ENCODE measurements at places on chromosomes 1 and 21.

- no peak for DNase-seq
Observed at GRCh38 chr1:75792091-75792490, 4.6 kb upstream of the MSH4 start.

DNA sequence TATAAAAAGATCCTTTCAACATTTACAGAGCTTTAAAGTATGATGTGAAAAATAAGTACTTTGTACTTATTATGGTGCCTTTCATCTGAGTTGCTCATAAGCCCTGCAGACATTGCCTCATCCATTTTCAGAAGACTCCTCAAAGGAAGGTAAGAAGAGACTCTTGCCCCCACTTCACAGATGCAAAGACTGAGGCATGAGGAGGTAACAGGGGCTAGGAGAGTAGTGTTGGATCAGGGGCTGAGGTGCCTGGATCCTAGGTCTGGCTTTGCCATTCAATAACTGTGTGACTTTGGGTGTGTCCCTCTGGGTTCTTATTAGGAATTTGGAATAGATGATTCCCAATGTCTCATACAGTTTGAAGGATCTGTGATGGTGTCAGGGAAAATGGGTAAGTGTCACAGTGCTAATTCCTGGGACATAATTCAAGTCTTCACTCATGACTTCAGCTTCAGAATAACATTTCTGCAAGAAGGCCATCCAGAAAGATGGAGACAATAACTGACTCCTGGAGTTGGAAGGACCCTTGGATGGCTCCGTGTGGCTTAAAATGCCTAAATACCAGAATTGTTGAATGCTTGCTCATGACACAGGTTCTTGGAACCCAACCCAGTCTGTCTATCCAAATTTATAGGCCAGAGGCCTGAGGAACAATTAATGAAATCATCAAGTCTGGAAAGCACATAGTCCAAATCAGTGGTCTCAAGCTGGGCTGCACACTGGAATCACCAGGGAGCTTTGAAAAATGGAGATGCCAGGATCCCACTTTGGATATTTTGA, 93.1 kb upstream of the RUNX1 start:
- no peak for DNase-seq

- no peak for DNase-seq
Observed at GRCh38 chr1:207001492-207002245, 30.9 kb downstream of the C1orf116 start.

- DNase-seq, result no peak
Observed at GRCh38 chr1:49297783-49298182, 521.1 kb upstream of the BEND5 start.

DNA sequence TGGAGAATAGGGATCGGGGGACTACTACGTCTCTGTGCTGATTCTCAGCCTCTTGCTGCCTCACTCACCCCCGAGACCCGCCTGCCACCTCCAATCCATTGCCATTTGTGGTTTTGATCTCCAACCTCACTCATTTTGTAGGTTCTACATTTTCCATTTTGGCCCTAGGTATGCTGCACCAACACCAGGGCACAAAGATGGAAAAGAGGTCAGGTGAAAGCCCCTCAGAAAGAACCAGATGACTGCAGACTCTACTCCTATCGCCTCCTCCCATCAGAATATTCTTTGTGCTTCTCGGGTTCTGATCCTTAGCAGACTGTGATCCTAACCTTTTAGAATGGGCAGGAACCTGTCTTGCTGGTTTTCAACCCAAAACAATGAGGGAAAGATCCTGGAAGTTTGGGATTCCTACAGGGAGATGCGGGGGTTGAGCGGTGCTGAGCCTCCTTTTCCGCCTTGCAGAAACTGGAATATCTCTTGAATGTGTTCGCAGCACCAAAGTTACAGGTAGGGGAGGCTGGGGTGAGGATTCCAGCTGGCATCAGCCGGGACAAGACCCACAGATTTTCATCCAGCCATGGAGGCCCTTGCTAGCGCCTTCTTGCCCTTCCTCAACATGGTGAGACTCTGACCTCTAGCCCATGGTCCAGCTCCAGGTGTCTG, 53.1 kb downstream of the RHBG start:
- no peak for DNase-seq

GRCh38 chr1:240399381-240399780, 212.6 kb downstream of the GREM2 start:
- no peak for DNase-seq

DNA sequence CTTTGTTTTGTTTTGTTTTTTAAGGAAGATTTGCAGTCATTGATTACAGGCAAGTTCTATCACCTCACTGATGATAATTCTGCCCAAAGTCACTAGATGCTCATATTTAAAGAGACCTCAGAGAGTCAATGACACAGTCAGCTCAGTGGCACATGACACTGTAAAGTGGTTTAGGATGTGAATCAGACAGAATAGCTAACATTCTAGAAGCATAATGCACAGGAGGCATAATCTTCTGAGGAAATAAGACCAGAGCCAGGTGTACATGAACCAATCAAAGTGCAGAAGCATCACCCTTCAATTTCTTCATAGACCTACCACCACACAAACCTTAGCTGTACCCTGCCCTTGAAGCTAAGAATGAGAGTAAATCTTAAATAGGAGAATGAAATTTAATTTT, 268.5 kb downstream of the BRINP2 start:
- DNase-seq, result no peak

GRCh38 chr1:172993640-172994039, 57.1 kb downstream of the TNFSF18 start:
- no peak for DNase-seq

DNA sequence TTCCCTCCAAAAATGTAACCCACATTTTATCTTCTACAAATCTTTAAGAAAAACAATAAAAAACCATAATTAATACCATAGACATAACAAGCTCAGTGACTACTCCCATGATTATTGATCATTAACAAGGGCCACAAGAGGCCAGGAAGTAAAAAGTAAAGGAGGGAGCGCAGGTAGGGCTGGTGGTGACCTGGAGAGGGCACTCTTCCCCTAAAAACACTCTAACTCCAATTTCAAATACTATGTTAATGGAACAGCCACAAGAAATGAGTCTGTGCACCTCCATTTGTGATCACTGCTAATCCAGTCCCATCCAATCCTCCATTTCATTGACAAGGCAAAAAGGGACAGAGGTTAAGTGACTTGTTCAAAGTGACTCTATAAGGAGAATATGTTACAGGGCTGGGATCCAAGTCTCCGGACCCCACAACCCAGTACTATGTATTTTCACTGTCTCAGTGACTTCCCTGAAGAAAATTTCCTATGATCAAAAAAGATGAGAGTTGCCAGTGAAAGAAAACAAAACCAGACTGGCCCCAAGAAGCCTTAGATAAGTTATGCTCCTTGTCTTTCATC, 41.2 kb upstream of the CFAP298 start:
- DNase-seq, result no peak

DNA sequence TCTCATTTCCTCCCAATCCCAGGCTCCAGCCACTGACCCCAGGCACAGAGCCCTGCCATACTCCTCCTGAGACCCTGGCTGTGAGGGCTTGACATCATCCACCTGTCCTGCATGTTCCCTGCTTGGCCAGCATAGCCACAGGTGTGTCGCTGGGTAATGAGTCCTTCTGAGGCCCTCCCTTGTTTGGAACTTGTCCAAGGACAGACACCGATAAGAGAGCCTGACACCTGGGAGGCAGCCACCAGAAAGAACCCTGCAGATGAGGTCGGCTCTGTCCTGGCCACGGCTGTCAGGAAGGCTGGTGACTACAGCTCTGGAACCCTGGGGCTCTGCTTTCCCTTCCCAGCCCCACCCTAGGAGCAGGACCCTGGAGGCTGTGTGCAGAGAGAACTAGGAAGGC, 34.6 kb downstream of the TMEM63A start:
- no peak for DNase-seq

DNA sequence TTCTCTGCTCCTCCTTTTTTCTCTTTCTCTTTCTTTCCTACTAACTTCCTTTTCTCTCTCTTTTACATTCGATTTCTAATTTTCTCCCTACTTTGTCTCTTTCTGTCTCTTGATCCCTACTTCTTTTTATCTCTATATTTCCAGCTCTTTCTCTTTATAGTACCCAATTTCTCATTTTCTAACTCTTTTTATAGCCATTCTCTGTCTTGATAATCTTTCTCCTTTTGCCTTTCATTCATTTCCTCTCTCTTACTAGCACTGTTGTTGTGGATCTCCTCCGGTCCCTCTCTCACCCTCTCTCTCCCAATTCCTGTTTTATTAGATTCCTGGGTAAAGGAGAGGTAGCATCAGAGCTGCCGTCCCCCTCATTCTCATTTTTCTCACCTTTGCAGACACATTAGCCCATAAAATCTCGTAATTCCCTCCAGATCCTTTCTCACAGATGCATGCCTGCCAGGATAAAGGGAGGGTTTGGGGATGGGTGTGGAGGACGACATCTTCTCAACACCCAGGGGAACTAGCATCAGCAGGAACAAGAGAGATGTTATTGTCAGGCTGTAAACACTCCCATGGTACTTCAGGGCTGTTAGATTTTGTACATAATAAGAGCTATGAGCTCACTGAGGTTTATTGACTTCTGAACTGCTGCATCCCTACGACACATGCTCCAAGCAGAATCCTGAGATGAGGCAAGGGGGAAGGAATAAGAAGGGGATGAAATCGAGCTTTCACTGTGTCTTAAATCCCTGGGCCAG, 159.0 kb upstream of the GALNT2 start:
- DNase-seq, result no peak

GRCh38 chr1:10620776-10621175, 146.0 kb downstream of the PEX14 start:
- DNase-seq, result no peak

- no peak for DNase-seq
Observed at GRCh38 chr1:42740851-42741580, 980 bp upstream of the CLDN19 start.

DNA sequence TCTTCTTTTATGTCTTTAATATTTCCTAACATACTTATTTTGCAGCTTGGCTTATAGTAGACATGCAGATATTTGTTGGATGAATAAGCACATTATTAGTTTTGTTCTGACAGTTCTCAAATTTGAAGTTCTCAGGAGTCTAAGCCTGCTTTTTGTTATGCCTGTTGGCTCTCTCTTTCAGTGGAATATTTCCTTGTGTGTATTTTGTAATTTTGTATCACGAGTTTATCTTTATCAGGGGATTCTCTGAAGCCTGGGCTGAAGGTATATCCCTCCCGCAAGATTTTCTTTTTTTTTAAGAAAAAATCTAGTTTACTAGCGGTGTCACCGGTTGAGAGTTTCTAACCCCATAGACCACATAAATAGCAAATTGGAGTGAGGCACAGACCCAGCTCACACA, 105.9 kb downstream of the RGL1 start:
- no peak for DNase-seq

GRCh38 chr1:81517987-81518386, 282.7 kb upstream of the ADGRL2 start:
- no peak for DNase-seq

DNA sequence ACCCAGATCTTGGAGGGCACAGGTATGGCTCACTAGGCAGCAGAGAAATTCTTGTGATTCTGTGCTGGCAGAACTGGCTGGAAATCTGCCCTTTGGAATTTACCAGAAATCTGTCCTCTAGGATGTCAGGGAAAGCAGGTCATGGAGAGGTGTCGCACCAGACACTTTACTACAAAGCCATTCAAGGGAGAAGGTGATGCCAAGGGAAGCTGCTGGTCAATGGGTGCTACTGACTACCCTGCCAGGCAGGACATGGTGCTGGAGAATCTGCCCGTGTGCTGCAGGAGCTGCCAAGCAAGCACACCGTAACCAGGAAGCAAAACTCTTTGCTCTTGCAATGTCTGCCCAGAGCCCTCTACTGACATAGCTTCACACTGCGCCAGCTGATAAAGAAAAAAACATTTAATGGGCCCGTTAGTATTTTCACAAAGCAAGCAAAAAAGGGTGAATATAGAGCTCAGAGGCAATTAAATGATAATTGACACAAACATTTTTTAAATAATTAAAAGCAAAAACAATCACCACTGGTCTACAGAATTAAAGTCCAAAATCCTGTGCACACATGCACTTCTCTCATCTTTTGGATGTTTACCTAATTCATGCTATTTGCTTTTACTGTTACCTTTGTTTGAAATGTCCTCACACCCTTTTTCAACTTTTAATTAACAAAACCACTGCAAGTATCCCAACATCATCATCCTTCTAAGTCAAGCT, 7.2 kb upstream of the FBXO28 start:
- DNase-seq, result no peak

- DNase-seq, result no peak
Observed at GRCh38 chr1:207024202-207025145, 8.1 kb downstream of the C1orf116 start.

GRCh38 chr21:43287111-43287760, 118.4 kb downstream of the CRYAA start:
- DNase-seq, result no peak

GRCh38 chr1:204866051-204866596, 4.5 kb upstream of the NFASC start:
- DNase-seq, result no peak

DNA sequence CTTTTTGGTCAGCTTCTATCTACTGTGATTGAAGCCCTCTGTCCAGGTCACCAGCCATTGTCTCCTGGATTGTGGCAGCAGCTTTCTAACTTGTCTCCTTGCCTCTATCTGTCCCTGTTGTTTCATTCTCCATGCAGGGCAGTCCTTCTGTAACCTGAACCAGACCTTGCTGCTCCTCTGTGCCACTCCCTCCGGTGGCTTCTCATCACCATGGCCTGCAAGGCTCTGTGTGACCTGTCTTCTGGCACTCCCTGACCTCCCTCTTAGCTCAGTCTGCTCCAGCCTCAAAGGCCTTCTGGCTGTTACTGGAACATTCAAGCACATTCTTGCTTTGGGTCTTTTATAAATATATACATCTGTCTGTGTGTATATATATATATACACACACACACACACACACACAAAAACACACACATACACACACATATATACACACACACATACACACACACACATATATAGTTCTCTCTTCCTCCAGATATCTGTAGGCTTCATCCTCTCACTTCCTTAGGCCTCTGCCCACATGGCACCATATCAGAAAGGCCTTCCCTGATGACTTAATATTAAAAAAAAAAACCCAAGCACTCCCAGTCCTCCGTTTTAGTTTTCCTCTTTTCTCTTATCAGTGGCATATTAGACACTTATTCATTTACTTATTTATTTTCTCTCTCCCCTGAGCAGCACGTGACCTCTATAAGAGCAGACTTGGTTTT, 21.2 kb upstream of the JUN start:
- DNase-seq, result no peak

GRCh38 chr1:100631015-100631551, 88.5 kb upstream of the VCAM1 start:
- DNase-seq, result no peak

GRCh38 chr1:241447031-241447644, 72.4 kb downstream of the FH start:
- DNase-seq, result no peak

DNA sequence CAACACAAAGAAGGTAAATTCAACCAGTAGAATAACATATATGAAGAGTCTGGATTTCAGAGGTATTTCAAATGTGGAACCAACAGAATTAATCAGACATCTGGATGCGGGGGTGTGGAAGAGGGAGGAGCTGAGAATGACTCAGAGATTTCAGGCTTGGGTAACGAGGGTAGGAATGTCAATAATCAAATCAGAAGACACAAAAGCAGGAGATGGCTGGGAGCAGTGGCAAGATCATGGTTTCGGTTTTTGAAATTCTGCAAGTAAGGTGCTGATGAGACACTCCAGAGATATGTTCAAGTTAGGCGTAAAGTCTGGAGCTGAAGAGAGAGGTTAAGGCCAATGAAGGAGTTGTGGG, 64.0 kb downstream of the PLPPR5 start:
- DNase-seq, result no peak
